Tibial artery (tissue), 4 donors: ENCODE measurements at places on chromosomes 6 and 20.

DNA sequence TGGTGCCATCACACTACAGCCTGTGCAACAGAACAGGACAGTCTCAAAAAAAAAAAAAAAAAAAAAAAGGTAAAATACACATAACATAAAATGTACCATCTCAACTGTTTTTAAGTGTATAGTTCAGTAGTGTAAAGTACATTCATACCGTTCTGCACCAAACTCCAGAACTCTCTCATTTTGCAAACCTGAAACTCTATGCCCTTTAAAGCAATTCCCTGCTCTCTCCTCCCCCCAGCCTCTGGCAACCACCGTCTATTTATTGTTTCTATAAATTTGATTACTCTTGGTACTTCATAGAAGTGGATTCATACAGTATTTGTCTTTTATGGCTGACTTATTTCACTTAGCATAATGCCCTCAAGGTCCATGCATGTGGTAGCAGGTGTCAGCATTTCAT, 12.9 kb downstream of the RIPOR2 start:
- no peak for DNase-seq

DNA sequence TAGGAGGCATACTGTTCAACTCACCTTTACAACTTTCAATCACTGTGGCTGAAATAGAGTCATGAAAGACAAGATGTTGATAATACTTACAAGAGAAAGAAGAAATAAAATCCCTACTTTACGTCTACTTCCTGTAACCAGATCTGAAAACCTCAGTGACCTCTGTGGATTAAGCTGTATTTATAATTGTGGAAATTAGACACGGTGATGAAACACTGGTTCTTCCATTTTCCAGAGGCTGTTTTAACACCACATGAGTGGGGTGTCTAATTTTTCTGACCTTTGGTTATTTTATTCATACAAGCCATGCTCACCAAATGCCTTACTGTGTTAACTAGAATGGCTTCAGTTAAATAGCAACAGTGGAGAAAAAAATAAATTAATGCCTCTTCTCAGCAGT, 58.5 kb upstream of the HIVEP1 start:
- no peak for DNase-seq

GRCh38 chr20:40648210-40649072, 40.6 kb downstream of the MAFB start:
- DNase-seq = no peak

- no peak for DNase-seq
Observed at GRCh38 chr6:166942393-166943168, 13.8 kb downstream of the RNASET2 start.

DNA sequence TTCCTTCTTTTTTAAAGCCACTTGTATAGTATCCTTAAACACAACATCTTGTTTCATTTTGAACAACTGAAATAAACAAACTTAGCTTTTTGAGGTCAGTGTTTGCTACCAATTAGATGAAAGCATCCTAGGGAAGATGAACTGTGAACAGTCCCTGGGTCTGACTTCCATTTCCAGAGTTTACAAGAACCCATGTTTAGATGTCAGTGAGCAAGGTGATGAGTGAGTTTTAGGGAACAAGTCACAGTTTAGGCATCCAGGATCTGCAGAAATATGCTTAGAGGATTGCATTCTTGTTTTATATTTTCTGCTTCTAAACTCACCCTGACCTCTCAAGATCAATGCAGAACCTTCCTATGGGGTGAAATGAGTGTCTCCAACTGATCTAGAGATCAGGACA, 3.0 kb downstream of the ZC2HC1B start:
- DNase-seq = no peak

DNA sequence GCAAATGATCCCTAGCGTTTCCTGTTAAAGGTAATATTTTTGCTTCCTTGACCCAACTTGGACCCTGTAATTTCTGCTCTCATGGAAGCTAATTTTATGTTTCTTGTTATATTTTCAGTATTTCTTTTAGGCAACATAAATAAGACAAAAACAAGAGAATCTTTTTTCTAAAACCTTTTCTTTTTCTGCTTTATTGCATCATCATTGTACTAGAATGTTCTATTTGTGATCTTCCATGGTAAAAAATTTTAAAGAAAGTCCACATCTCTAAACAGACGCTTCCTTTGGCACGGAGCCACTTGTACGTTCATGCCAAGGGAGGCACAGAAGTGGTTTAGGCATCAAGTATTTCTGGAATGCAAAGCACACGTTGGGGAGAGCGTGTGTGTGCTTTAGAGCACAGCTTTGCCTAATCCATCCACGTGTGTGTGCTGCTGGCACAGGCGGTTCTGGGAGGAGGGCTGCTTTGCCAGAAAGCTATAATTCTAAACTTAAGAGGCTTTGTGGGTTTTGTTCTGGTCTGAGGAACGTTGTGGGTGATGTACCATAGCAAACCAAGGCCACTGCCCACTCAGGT, 98.3 kb downstream of the SASH1 start:
- DNase-seq = peak; percentile 74
